Peyer's patch (tissue), 4 donors: ENCODE measurements at places on chromosomes 3 and 15.

DNA sequence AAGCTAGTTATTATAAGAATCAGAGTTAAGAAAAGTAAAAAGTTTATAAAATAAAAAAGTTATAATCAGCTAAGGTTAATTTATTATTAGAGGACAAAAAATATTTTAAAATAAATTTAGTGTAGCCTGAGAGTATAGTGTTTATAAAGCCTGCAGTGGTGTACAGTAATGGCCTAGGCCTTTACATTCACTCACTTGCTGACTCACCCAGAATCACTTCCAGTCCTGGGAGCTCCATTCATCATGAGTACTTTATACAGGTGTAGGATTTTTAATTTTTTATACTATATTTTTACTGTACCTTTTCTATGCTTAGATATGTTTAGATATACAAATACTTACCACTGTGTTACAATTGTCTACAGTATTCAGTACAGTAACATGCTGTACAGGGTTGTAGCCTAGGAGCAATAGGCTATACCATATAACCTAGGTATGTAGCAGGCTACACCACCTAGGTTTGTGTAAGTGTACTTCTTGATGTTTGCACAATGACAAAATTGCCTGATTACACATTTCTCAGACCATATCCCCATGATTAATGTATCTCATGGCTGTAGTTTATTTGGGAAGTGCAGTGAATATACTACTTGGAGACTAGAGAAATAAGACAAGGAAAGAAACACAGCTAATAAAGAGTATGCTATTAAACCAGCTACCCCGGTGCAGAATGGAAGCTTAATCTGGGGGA is 101.9 kb upstream of the GALNT15 start:
- no peak overlapping the region for H3K4me3 ChIP-seq
- no peaks in the 10 kb centered on the region for H3K4me1 ChIP-seq
- H3K36me3 ChIP-seq: no peaks in the 10 kb centered on the region
- no peak overlapping the region for H3K27ac ChIP-seq

DNA sequence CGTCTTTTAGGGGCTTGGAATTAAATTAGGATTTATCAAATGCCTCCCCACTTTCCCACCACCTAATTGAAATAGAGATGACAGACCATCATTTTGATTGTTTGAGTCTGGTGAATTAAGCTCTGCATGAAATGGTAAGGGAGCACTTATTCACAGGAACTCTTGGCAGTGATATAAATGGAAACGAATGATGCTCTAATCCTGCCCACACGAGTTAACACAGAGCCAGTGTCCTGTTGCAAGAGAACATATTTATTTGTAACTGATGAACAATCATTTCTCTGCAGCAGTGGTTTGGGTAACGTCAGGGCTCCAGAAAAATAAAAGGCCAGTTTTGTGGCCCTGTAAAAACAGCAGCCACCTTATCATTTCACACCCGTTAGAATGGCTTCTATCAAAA is 163.3 kb downstream of the FEZF2 start:
- DNase-seq: no peak
- no peaks in the 10 kb centered on the region for H3K36me3 ChIP-seq
- H3K4me3 ChIP-seq: no peak overlapping the region
- no peak overlapping the region for H3K27ac ChIP-seq
- H3K4me1 ChIP-seq: no peaks in the 10 kb centered on the region
- no peaks in the 10 kb centered on the region for H3K27me3 ChIP-seq

DNA sequence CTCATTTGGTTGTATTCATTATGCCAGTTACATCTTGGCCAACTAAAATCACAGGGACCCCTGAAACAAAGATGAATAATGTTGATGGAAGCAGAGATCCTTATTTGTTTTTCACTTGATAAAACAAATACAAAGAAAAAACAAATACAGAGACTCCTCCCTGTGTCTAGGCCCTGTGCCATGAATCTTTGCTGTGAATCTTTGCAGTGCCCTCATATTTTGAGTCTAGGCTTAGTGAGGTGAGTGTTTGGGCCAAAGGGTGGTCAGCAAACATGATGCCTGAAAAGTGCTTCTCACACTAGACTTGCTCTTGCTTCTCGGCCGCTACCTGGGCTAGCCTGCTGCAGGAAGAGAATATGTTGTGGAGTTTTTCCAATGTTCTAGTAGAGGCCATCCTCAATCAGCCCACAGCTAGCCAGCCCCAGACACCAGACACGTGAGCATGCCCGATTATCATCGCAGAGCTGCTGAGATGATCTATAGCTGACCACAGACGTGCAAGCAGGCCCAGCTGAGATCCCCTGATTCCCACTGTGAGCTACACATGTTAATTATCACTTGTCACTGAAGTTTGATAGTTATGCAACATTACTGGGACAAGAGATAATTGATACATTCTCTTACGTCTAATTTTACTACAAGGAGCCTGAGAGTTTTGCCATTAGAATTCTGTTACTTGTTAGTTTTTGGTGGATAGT is 191.4 kb downstream of the THRB start:
- H3K4me1 ChIP-seq: no peaks in the 10 kb centered on the region
- no peak overlapping the region for H3K27ac ChIP-seq
- no peak overlapping the region for H3K4me3 ChIP-seq
- no peaks in the 10 kb centered on the region for H3K36me3 ChIP-seq
- no peaks in the 10 kb centered on the region for H3K27me3 ChIP-seq

DNA sequence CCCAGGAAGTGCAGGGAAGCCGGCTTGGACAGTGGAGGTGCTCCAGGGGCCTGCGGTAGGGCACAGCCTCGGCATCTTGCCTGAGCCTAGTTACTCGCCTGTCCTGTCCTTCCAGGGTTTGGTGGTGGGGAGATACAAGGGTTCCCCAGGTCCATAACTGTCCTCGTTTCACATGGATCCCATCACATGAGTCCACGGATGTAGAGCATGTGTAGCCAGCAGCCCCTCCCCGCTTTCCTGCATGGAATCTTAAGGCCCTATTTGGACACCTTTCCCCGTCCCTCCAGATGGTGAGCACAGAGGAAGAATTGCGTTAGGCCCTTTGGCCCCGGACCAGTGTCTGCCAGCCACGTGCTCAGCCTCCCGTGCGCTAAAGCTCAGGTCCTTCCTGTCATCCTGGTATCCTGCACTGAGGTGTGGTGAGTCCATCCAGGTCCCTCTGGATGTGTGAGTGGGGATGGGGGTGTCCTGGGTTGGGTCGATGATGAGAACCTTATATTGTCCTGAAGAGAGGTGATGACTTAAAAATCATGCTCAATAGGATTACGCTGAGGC is 230.4 kb downstream of the SNRPN start:
- H3K4me1 ChIP-seq: no peaks in the 10 kb centered on the region
- DNase-seq: peak; percentile 22
- H3K36me3 ChIP-seq: no peaks in the 10 kb centered on the region
- H3K27ac ChIP-seq: no peak overlapping the region

DNA sequence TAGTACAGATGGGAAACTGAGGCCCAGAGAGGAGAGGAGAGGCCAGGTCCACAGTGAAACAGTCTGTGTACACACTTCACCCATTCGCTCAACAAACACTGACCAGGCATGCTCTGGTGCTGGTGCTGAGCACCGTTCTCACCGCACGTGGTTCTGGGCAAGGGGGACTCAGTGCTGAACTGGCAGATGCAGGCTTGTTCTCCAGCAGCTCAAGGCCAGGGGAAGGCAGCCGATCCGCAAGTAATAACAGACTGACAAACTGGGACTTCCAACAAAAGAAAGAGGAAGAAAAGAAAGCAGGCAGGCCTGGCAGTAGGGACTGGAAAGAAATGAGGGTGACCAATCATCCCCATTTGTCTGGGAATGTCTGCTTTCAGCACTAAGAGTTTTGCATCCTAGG is 25.6 kb upstream of the LINGO1 start:
- no peak overlapping the region for H3K4me3 ChIP-seq
- no peaks in the 10 kb centered on the region for H3K27me3 ChIP-seq
- DNase-seq: no peak
- no peaks in the 10 kb centered on the region for H3K4me1 ChIP-seq

- H3K36me3 ChIP-seq: no peaks in the 10 kb centered on the region
- no peak overlapping the region for H3K27ac ChIP-seq
- DNase-seq: no peak
- H3K4me1 ChIP-seq: no peaks in the 10 kb centered on the region
- no peak overlapping the region for H3K4me3 ChIP-seq
Observed at GRCh38 chr3:76940181-76940770, 99.6 kb upstream of the ROBO2 start.

- peak; percentile 57 for DNase-seq
- H3K36me3 ChIP-seq: no peaks in the 10 kb centered on the region
- peak overlapping the region; percentile 87 for H3K27ac ChIP-seq
- no peaks in the 10 kb centered on the region for H3K4me1 ChIP-seq
Observed at GRCh38 chr3:58236527-58237237, 910 bp upstream of the ABHD6 start.

DNA sequence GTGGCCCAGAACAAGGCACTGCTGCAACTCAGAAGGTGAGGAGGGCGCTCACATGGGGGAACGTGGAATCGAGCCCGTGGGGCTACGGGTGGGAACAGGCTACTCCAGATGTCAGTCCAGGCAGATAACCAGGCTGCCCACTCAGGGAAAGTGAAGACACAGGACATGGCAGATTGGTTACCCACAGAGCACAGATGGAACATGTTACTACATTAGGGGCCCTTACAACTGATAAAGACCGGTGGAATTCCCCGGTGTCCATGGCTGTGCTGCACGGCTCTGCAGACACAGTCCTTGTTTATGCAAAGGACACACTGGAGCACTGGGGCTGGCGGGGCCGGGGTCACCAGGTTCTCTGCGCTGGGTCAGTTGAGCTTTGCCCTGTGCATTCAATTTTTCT is 36.9 kb downstream of the PCSK6 start:
- H3K27me3 ChIP-seq: no peaks in the 10 kb centered on the region
- no peak overlapping the region for H3K27ac ChIP-seq
- no peak overlapping the region for H3K4me3 ChIP-seq
- no peak for DNase-seq

DNA sequence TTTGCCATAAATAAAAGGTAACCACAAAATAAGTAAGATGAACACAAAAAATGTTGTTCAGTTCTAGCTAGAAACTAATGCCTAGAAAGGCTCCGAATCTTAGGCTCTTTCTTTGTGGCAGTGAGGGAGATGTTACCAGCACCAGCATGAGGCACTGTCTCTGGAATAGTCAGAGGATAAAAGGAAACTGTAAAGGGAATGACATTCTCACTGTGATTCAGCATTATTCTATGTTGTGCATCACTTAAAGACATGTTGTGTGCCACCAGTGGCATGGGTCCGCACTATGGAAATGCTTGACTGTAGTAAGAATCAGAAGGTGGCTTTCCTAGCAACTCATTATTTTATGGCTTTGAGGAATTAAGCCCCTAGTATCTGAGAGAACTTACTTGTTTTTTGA is 70.8 kb downstream of the SEC22A start:
- H3K36me3 ChIP-seq: no peaks in the 10 kb centered on the region
- DNase-seq: no peak
- no peaks in the 10 kb centered on the region for H3K27me3 ChIP-seq

DNA sequence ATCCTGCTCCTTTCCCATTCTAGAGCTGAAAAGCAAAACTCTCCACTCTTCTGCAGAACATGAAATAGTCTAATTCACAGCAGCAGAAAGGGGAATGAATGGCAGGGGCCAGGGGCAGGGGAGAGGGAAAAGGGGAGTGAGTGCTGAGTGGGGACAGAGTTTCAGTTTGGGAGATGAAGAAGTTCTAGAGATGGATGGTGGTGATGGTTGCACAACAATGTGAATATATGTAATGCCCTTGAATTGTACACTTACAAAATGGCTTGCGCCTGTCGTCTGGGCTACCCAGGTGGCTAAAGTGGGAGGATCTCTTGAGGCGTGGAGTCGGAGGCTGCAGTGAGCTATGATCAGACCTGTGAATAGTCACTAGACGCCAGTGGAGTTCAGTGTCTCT is 78.5 kb upstream of the MEF2A start:
- H3K4me3 ChIP-seq: no peak overlapping the region
- H3K4me1 ChIP-seq: peaks cover 9% of the 10 kb centered on the region
- H3K27ac ChIP-seq: no peak overlapping the region
- H3K27me3 ChIP-seq: no peaks in the 10 kb centered on the region
- DNase-seq: no peak
- no peaks in the 10 kb centered on the region for H3K36me3 ChIP-seq

DNA sequence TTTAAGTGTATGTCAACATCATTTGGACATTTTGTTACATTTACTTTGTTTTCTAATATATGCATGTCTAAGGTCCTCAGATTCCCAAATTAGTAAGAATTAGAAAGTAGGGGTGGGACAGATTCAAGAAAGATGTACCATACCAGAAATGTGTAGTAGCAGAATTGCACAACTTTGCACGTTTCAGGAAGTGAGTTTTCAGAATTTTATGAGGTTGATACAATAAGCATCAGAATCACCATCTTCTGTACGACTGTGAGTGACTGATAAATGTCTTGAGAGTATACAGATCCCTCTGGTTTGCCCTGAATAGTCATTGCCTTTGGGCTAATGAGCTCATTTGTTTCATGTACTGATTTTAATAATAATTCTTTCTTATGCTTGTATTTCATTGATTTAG is 9.3 kb downstream of the ARIH2 start:
- H3K27ac ChIP-seq: no peak overlapping the region
- H3K36me3 ChIP-seq: no peaks in the 10 kb centered on the region
- H3K27me3 ChIP-seq: no peaks in the 10 kb centered on the region

GRCh38 chr15:84821501-84822021 is 4.4 kb downstream of the ALPK3 start:
- no peak for DNase-seq
- no peak overlapping the region for H3K27ac ChIP-seq
- no peaks in the 10 kb centered on the region for H3K27me3 ChIP-seq
- H3K4me1 ChIP-seq: no peaks in the 10 kb centered on the region
- no peaks in the 10 kb centered on the region for H3K36me3 ChIP-seq
- no peak overlapping the region for H3K4me3 ChIP-seq

DNA sequence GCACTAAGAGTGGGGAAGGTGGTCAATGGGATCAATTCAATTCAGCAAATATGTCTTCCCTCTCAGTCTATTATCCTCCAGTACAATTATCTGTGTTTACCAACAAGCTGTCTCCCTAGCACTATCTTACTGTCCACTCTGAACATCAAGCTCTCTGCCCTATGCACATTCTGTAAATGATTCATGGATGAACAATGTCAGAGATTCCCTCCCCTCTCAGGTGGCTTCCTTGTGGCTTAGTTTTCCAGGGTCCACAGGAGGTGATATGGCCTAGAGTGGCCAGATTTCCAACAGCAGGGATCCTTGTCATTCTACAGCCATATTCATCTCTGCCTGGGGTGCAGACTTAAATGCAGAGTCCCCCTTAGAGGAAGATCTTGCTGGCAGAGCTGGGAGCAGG is 225.1 kb downstream of the UACA start:
- H3K36me3 ChIP-seq: no peaks in the 10 kb centered on the region
- H3K27ac ChIP-seq: no peak overlapping the region
- H3K27me3 ChIP-seq: no peaks in the 10 kb centered on the region
- DNase-seq: no peak
- H3K4me1 ChIP-seq: peaks cover 5% of the 10 kb centered on the region

GRCh38 chr3:71955240-71956068 is 170.5 kb upstream of the PROK2 start:
- DNase-seq: peak; percentile 62
- H3K27ac ChIP-seq: no peak overlapping the region
- no peaks in the 10 kb centered on the region for H3K4me1 ChIP-seq
- H3K4me3 ChIP-seq: no peak overlapping the region
- no peaks in the 10 kb centered on the region for H3K27me3 ChIP-seq

GRCh38 chr15:55587321-55588069 is 650 bp downstream of the PYGO1 start:
- H3K4me3 ChIP-seq: peak overlapping the region; percentile 51
- no peaks in the 10 kb centered on the region for H3K27me3 ChIP-seq
- no peak for DNase-seq
- no peaks in the 10 kb centered on the region for H3K36me3 ChIP-seq
- H3K27ac ChIP-seq: peak overlapping the region; percentile 82
